Activated CD4-positive, alpha-beta T cell treated with anti-CD3 and anti-CD28 coated beads, Interleukin-2, amount 50 U/mL, for 24 hours (primary cell): ENCODE measurements at places on chromosomes 12 and 14.

DNA sequence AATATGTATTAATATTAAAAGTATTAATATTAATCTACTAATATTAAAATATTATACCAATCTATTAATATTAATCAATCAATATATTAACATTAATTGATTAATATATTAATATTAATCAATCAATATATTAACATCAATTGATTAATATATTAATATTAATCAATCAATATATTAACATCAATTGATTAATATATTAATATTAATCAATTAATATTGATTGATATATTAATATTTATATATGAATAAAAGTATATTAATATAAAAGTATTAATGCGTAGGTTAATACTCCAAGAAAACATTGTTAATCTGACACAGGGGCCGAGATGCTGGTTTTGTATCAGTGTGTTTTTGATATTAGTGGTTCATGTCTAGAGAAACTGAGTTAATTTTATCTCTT, 1430.1 kb upstream of the SEL1L start:
- no peak for DNase-seq

GRCh38 chr14:68047906-68048305, 228.3 kb downstream of the RAD51B start:
- DNase-seq, result no peak

DNA sequence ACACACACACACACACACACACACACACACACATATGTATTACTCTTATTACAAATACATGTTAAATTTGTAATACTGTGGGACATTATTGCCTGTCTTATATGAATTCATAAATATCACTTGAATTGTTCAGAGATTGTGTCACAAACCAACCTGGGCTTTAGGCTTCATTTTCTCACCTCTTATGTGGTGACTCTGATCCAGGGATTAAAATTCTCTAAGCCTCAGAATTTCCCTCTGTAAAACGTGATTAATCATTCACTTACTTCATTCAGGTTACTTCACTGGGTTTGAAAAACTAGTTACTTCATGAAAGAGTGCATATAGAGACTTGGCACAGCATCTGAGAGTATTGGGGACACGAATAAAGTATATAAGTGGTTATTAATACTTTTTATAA, 240.3 kb upstream of the PDZRN4 start:
- DNase-seq, result no peak

- DNase-seq, result no peak
These were observed 16.4 kb downstream of the PHETA1 start for GRCh38 chr12:111352296-111352993.

GRCh38 chr14:65517635-65518542, 105.4 kb downstream of the FUT8 start:
- no peak for DNase-seq

DNA sequence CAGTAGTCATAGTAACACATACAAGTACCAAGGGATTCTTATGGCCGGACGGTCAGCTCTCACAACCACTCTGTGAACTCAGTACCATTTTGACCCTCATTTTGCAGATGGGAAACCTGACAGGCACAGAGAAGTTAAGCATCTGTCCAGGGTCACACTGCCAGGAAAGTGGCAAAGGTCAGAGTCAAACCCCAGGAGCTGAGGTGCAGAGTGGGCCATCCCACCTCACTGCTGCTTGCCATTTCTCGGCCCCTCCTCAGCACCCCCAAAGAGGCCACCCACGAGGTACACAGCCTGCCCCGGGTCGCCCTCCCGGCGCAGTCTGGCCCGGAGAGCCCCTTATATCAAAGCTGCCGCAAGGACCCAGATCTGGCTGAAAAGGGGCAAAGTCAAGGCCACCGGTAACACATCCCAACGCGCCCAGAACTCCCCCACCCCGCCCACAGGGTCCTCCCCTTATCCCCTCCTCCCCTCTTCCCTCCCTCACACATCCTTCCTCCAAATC, 1.7 kb downstream of the NCOR2 start:
- no peak for DNase-seq

GRCh38 chr14:25110106-25110505, 60.2 kb upstream of the STXBP6 start:
- DNase-seq, result no peak
